ENCODE measurements at places on chromosomes 1 and 21. TPM values are rescaled to one million over a fixed set of nuclear protein-coding genes. Genes with fewer than 3 reads are reported as not detected.

The ACKR1 gene
- total RNA-seq = 22.5 TPM

The LAD1 gene
- 12.4 TPM for total RNA-seq

DNA sequence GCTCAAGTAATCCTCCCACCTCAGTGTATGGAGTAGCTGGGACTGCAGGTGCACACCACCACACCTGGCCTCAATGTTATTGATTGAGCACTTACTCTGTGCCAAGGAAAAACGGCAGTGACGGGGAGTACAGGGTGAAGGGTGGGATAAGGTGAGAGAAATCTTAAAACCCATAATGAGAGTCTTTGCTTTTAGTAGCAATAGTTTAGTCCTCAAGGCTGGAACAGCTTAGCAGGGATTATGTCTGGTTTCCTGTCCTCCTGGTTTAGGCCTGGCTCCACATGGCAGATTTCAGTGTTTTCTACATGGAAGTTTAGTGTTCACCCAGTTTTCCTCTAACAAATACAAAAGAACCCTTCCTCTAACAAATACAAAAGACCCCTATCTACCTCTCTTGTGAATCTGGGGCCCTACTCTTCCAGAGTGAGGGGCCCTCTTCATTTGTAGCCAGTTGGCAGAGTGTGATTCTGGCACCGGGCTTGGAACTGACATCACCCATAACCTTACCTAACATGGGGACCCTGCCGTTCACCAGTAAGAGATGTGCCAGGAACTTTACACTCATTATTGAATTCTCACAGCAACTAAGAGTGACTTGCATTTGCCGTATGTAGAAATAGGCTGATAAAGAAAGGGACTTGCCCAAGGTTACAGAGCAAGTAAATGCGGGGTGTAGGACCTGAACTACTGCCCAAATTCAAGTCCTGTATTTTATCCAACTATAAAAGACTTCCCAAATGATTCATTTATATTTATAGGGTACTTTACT is 6.9 kb downstream of the ZNF691 start:
- no peak for DNase-seq

The FCGR3B gene
- 8.4 TPM for total RNA-seq

The LCE1E gene
- total RNA-seq = not detected

DNA sequence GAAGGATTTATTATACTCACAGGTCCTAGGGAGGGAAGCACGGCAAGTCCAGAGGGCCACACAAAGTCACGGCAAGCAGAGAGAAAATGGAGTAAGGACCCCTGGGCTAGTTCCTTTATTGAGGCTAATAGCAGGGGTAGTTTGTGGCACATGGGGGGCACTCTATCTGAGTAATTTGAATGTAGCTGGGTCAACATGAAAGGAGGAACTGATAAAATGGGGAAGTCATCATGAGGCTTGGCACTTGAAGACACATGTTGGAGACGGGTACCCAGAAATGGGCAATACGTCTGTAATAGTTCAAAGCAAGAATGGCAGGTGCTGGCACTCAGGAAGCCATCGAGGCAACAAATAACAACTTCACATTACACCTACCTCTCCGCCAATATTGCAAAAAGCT is 1136.4 kb downstream of the MRPL39 start:
- no peak for DNase-seq

The BRDT gene
- total RNA-seq = not detected

The RGS2 gene
- total RNA-seq = 13.5 TPM

- DNase-seq = no peak
Observed at GRCh38 chr1:162055062-162055461, 14.4 kb upstream of the NOS1AP start.

DNA sequence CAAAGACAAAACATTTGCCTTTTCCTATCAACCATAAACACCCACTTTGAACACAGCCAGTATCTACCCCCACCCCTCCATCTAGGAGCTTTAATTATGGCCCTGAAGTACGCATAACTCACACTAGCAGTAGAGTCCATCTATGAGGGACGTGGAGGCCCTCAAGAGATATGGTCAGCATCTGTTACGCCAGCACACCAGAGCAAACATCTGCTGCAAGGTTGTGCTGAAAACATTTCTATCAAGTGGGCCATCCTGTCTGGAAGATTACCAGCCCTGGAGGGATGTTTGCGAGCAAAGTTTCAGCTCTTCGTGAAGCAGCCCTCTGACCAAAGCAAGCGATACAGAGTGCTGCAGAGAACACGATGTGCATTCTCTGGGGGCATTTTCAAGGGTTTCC is 74.6 kb downstream of the SLC45A1 start:
- no peak for DNase-seq

DNA sequence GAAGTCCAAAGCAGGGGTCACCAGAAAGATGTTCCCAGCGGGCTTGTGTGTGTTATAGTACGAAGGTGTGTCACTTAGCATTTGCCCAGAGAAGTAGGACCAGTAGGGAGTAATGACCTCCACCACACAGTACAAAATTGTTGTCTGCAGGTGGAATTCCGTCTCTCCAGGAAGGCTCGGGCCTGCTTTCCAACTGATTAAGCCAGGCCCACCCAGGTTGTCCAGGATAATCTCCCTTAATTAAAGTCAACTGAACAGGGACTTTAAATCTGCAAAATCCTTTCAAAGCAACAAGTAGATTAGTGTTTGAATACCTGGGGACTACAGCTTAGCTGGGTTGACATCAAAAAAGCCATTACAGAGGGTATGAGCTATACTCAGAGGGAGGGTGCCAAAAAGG is 131.3 kb downstream of the BACH1 start:
- DNase-seq = no peak

- DNase-seq = no peak
Observed at GRCh38 chr1:176919386-176920378, 244.8 kb downstream of the ASTN1 start.

GRCh38 chr1:1157033-1157365 is 16.7 kb upstream of the TTLL10 start:
- no peak for DNase-seq

DNA sequence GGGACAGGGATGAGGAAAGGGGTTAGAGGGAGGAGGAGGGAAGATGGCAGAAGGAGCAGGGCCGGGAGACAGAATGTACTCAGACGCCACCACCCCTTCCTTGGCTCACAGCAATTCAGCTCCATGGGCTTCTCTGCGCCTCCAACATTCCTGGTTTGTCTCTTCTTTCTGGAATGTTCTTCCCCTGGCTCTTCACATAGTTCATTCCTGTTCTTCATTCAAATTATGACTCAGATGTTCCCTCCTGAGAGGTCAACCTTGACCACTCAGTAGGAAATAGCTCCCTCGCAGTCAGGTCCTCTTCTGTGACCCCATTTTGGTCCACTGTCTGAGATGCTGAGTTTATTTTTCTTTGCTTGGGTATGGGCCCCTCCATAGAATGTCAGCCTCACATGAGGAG is 203.2 kb downstream of the C1orf94 start:
- DNase-seq = no peak

The PCSK9 gene
- not detected for total RNA-seq

GRCh38 chr1:234643111-234643849 is 33.3 kb upstream of the IRF2BP2 start:
- DNase-seq = no peak

- DNase-seq = no peak
Observed at GRCh38 chr1:178258536-178258935, 164.6 kb downstream of the RASAL2 start.

The GRIK1 gene
- total RNA-seq = not detected

- no peak for DNase-seq
Observed at GRCh38 chr1:201455098-201455497, 13.9 kb downstream of the PHLDA3 start.

The CFHR3 gene
- not detected for total RNA-seq

DNA sequence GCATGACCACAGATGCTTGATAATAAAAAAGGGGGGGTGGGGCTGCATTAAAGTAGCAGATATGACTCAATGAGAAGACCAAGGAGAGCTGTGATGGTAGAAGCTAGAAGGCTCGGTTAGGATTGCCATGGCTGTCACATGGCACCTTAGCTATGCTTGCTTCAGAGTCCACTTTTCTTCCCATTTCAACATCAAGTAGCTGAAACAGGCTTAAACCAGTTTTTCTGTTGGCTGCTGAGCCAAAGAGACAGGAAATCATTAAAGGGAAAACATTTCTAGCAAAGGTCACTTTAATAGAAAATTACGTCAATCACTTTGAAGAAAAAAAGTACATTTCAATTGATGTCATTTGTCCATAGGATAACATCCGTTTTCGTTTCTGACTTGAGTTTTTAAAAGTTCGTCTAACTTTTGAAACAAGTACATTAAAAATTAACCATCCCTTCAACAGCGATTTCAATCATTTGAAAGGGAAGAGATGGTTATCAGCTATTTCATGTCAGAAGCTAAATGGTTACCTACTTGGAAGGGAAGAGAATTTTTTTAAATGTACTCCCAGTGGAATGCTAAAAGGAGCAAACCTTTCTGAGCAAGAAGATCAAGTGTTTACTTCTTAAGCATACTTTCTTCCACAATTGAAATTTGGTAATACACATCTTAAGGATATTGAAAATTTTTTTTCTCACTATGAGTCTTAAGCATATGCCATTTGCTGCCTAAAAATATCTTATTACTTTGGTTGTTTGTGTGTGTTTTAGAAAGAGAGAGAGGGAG is 488.1 kb upstream of the PRMT6 start:
- no peak for DNase-seq

DNA sequence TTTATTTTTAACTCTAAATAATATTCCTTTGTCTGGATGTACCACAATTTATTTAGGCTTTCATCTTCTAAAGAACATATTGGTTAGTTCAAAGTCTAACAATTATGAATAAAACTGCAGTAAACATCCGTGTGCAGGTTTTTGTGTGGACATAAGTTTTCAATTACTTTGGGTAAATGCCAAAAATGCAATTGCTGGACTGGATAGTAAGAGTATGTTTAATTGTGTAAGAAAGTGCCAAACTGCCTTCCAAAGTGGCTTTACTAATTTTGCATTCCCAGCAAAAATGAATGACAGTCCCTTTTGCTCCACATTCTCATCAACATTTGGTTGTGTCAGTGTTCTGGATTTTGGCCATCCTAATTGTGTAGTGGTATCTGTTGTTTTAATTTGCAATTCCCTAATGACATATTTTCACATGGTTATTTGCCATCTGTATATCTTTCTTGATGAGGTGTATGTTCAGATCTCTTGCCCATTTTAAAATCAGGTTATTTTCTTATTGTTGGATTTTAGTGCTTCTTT is 113.8 kb downstream of the DPYD start:
- DNase-seq = no peak

DNA sequence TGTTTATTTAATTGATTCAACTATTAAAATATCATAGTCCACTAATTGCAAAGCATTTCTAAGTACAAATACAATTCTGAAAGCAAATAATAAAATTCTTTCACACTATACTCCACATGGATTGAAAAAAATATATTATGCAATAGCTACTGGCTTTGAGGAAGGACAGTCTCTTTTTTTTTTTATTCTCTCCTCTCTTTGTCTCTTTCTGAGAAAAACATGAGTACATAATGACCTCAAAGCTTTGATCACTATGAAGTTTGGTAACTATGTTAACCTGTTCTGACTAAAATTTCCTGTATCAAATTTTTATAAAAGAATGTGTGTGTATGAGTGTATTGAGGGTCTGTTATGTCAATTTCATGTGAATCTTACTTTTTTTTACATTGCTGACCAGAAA is 96.2 kb downstream of the RGS2 start:
- no peak for DNase-seq

The IGSF3 gene
- 5.2 TPM for total RNA-seq

- no peak for DNase-seq
Observed at GRCh38 chr21:35005560-35006224, 43.4 kb downstream of the RUNX1 start.

- no peak for DNase-seq
Observed at GRCh38 chr1:65209005-65209885, 61.2 kb downstream of the AK4 start.

GRCh38 chr1:28680151-28680550 is 11.6 kb downstream of the GMEB1 start:
- DNase-seq = no peak

The A3GALT2 gene
- not detected for total RNA-seq

- no peak for DNase-seq
Observed at GRCh38 chr21:44282370-44282769, 3.3 kb upstream of the AIRE start.

DNA sequence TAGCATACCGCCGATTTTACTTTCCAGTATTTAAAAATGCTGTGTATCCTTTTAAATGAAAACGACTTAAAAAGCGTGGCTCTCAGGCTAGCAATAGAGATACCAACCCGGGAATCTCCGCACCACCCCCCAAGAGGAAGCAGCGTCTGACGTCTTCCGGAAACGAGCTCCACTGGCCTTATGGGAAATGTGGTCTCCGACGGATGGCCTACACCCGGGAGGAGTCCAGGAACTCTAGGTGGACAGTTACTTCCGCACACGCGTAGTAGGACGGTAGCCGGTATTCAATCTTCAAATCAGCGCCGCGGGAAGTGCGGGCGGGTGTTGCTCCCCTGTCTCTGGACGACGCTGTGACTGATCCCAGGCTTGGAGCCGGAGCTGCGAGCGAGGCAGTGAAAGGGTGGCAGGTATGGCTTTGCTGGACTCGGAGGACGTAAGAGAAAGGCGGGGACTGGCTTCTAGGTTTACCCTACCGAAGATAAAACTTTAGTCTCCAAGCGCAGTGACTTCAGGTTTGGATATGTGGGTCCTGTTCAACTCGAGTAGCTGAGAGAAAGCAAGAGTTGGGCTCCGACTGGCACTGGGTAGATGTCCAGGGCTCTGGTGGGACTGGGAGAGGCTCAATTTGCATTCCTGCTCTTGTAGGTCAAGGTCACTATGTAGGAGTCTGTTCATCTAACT is at the start of gene ZNF684:
TSS of gene ZNF684 (plus strand) at position 257 of the 681 bp plus-strand sequence. CDS start 1,530 bp downstream, outside the sequence.
- peak; percentile 97 for DNase-seq

GRCh38 chr1:77975907-77976306 is 3.0 kb downstream of the FUBP1 start:
- no peak for DNase-seq

- DNase-seq = peak; percentile 36
Observed at GRCh38 chr21:37028570-37028969, 22.1 kb downstream of the RIPPLY3 start.

DNA sequence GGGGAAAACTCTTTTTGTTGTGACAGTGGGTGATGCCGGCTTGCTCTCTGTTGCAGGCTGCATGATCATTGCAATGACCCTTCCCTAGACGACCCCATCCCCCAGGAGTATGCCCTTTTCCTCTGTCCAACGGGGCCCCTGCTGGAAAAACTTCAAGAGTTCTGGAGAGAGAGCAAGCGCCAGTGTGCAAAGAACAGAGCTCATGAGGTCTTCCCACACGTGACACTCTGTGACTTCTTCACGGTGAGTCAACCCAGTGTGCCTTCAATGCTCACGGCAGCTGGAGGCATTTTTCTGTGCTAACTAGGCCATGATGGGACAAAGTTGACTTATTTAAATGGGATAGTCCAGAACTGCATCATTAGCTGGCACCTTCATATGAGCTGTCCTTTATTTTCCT is 5.7 kb downstream of the UBASH3A start:
- DNase-seq = no peak

The CDK18 gene
- 195 TPM for total RNA-seq

The CCDC17 gene
- 1.2 TPM for total RNA-seq

- DNase-seq = no peak
Observed at GRCh38 chr1:66687358-66687757, 64.9 kb upstream of the DYNLT5 start.

GRCh38 chr1:61125263-61125662 is 42.9 kb downstream of the NFIA start:
- no peak for DNase-seq

The SAMD13 gene
- 0.78 TPM for total RNA-seq
